ENCODE measurements at places on chromosomes 7 and 10.

DNA sequence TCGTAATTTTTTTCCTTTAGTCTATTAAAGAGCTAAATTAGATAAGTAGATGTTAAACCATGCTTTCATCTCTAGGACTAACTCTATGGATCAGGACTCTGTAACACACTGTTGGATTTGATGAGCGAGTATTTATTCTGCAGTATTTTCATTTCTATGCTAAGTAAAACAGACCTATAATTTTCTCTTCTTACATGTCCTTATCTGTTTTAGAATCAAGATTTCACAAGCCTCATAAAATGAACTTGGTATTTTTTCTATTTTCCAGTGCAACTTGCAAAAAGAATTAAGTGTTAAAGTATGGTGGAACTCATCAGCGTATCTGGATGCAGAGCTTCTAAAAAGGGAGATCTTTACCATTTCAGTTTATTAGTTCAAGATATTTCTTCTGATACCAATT lies 2.4 kb downstream of the CACUL1 start:
- no peak for DNase-seq

GRCh38 chr7:50335795-50336754 lies 31.6 kb downstream of the IKZF1 start:
- no peak for DNase-seq

DNA sequence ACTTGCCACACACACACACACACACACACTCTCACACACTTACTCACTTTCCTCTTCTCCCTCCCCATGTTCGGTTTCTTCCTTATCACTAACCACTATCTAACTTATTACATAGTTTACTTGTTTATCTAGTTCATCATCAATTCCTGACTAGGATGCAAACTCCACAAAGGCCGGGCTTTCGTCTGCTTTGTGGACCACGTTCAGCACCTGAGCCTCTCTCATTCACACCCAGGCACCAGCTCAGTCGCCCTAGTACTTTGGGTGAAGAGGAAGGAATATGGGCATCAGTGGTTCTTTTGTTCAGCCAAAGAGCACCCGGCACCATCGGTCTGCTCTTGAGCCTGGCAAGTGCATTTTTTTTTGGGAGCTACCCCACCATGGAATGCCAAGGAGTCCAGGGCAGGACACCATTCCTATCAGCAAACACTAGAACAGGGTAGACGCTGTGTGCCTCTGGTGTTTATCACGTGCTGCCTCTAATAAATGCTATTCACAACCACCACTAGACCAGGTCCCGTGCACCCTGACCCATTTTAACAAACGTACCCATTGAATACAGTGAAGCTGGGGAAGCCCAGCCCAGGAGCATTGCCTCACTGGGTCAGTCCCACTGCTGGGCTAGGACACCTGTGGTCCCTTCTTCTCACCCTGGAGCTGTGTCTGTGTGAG lies 2.2 kb downstream of the C10orf67 start:
- no peak for DNase-seq

- DNase-seq, result no peak
Measured at GRCh38 chr10:69885379-69886013, 83.8 kb downstream of the COL13A1 start.

DNA sequence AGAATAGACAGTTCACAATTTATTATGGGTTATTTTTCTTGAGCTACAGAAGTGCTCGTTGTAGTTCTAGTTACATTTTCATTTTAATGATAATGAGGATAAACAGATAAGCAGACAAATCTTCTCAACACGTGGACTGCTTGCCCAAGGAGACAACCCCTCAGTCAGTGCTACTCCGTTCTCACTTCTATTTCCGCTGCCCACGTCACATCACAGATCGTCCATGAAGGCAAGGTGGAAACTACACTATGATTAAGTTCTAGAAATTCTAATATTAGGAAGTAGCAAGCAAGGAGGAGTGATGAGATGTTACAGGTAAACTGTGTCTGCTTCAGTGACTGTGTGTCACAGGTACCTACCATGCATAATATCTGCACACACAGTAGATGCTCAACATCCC lies 210.5 kb downstream of the CHCHD3 start:
- DNase-seq, result no peak

GRCh38 chr10:782751-783648 lies 93.5 kb upstream of the DIP2C start:
- DNase-seq, result no peak

- DNase-seq, result no peak
Measured at GRCh38 chr7:44757311-44757710, 8.7 kb downstream of the ZMIZ2 start.

- no peak for DNase-seq
Measured at GRCh38 chr7:147857152-147858140, 733.1 kb upstream of the C7orf33 start.

GRCh38 chr7:11486271-11486670 lies 345.7 kb downstream of the THSD7A start:
- DNase-seq, result no peak

DNA sequence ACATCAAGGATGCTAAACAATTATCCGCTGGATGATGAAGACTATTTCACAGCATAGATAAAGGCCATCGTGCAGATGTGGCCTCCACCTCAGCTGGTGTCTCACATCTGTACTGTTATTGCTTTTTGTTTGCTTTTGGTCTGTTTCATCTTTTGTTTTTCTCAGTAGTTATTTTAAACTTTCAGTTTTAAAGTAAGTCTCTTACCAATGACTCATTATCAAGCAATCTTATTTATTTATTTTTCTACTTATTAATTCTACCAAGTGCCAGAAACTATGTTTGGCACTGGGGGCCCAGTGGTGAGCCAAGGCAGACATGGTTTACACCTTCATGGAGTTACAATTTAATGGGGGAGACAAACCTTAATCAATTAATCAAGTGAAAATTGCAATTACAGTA lies 250.9 kb upstream of the TMEM72 start:
- no peak for DNase-seq

DNA sequence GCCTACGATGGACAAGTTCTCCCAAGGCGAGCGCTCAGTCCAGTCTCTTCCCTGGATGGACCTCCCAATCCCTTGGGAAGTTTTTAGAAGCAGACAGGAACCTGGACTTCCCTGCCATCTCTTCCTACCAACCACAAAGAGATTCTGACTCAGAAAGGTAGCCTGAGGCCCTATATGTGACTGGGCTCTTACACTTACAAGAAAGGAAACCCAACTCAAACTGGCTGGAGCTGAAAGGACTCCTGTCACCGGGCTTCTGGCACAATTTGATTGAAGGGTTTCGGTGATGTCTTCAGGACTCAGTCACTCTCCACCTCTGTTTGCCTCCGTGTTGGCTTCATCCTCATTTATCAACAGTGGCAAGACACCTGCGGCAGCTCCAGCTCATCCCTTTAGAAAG lies 3.7 kb upstream of the COL13A1 start:
- DNase-seq, result no peak

DNA sequence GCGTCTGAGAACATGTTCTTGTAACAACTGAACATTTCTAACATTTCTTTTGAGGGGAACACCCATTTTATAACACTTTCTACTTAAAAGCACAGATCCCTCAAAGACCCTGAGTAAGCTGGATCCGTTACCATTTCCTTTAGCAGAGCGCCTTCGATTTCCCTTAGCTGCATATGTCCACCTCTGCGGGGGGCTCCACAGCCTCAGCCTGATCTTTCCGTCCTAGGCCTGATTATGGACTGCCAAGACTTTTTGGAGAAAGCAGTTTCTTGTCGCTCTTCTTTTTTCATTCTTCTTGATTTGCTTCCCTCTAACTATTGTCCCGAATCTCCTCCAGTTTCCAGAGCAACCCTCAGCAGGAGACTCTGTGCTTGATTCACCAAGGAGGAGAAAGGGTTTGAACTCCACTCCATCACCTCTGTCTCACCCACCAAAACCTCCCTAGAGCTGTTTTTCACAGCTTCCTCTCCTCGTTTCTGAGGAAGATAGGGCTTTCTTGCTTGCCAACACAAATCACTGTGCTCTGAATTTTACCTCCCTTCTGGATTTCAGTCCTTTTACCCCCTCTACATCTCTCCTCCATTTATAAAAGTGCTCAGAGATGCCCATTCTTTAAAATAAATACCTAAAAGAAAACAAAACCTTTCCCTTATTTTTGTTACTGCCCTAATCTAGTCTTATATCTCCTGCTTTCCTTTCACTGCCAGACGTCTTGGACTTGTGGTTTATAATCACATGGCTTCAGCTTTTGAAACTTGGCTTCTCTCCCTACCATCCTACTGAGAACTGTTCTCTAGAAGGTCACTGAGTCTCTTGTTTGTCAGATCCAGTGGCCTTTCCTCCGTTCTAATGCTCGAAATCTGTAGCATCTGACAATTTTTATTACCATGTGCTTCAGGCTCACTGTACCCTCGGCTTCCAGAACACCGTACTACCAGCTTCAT lies 30.5 kb upstream of the ZRANB1 start:
- no peak for DNase-seq

DNA sequence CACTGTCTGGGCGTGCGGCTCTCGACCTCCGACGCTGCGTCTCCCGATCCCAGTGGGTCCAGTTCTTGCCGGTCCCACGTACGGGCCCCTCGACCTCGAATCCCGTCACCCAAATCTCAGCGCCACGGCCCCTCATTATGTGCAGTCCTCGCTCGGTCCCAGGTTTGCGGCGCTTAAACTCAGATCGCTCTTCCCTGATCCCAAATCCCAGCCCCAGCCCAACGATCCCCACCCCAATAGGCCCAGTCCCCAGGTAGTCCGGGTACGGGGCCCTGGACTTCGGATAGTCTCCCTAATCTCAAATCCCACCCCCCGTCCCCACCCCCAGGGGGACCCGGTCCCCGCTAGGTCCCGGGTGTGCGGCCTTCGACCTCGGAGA lies 666 bp downstream of the HNRNPF start:
- peak; percentile 64 for DNase-seq

- DNase-seq, result no peak
Measured at GRCh38 chr7:97018126-97018601, 6.5 kb downstream of the DLX5 start.

GRCh38 chr7:128726059-128726736 lies 13.0 kb upstream of the CALU start:
- no peak for DNase-seq

DNA sequence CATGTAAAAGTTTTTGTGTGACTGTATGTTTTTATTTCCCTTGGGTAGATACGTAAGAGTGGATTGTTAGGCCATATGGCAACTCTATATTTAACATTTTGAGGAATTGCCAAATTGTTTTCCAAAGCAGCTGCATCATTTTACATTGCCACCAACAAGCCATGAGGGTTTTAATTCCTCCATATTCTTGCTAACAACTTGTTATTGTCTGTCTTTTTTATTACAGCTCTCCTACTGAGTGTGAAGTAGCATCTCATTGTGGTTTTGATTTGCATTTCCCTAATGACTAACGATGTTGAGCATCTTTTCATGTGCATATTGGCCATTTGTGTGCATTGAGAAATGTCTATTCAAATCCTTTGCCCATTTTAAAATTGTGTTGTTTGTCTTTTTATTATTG lies 94.9 kb downstream of the CARD11 start:
- DNase-seq, result no peak

GRCh38 chr7:66654275-66655112 lies 25.8 kb downstream of the KCTD7 start:
- peak; percentile 98 for DNase-seq

- DNase-seq, result no peak
Measured at GRCh38 chr7:107660381-107661080, at the start of gene SLC26A4. Gene SLC26A4 (plus strand): TSS chr7:107660828. CDS start chr7:107661642, 814 bp downstream.

GRCh38 chr10:77409697-77410471 lies 227.7 kb downstream of the KCNMA1 start:
- no peak for DNase-seq

GRCh38 chr10:122727426-122727825 lies 27.8 kb upstream of the C10orf120 start:
- DNase-seq, result no peak

DNA sequence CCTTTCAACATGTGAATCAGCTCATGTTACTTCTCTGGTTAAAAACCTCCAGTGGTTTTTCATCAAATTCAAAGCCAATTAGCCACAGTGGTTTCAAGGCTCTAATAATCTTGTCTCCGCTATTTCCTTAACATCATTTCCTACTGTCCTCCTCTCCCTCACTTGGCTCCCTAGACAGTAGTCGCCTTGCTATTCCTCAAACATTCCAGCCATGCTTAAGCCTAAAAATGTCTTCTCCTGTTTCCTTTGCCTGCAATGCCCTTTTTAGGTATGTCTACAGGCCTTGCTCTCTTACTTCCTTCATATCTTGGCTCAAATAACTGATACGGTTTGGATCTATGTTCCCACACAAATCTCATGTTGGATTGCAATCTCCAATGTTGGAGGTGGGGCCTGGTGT lies 779.4 kb upstream of the LRRN3 start:
- no peak for DNase-seq

DNA sequence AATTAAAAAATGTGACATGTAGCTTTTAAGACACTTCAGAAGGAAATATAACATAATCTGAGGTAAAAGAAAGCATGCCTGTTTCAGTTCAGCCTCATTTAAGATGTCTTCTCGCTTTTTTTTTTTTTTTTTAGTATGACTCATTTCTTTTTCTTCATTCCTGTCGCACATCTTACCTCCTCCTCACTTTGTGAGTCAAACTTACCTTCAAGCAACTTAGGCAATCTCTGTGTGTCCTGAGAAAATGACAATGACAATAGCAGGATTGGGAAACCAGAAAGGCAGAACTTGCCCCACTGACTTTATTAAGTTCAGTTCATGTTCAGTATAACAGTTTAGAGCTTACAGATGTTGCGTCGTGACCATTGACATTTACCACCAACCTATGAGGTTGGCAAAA lies 7.7 kb downstream of the PTN start:
- DNase-seq, result no peak

DNA sequence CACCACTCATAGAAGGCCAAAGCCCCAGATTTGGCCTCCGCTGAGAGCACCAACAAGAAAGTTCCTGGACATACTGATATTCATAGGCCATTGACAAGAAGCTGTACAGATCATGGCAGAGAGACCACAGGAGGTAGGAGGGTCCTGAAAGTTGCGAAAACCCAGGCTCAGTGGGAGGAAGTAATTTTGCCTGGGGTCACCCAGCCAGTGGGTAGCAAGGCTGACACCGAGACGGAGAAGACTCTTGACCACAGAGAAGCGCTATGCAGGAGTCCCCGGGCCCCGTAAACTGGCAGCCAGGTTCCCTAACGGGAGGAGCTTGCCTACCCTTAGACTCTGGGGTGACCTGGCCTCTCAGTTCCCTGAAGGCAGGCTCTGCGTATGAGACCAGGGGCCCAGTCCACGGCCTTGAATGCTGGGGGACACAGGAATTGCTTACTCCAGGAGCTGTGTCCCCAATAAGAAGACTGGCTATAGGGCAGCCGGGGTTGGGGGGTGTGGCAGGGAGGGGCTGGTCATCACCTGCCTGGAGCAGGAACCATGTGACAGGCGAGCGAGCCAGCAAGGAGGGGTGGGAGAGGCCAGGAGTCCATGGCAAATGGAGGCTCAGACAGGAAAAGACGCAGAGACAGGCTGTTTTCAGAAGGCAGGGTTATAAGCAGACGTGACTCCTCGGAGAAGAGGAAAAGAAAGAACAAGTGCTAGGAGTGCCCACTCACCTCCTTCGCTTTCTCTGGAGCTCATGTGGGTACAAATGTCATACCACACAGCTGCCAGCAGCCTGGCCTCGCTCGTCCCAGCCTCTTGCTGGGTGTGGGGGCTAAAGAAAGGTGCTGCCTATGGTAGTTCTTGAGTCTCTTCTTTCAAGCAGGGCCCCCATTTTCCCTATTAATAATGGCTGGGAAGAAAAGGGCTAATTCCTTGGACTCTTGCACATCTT lies 24.6 kb upstream of the NPFFR1 start:
- no peak for DNase-seq

Measured in RWPE2 (cell line).